HT-29 (cell line): ENCODE measurements at places on chromosomes 5 and 9.

DNA sequence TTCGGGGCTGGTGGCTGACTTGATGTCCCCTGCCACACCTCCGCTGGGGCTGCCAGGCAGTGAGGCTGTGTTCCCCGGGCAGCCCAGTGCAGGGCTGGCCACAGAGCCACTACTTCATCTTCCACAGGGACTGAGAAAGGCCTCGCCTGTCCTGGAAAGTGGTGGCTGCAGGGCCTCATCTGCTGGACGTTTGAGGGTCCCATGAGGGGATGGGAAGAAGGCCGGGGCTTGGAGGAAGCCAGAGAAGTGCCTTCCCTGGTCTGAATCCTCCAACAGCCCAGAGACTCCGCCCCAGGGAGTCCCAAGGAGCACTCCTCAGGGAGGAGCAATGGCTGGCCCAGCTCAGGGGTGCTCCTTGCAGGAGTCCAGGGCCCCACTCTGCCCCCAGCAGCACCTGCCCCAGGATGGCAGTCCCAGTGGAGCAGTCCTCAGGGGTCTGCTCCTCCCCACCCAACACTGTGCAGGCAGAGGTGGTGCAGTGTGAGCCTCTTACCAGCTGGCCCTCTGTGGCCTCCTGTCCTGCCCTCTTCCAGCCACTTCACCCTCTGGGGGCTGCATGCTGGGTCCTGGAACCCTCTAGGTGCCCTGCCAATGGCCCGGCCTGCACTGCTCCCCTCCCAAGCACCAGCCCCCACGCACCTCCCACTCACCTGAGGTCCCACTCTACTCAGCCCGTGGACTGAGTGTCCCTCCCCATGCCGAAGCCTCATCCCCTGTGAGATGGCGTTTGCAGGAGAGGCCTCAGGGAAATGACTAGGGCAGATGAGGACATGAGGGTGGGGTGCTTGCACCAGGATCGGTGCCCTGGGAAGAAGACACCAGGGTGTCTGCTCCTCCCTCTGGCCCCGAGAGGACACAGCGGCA is 47.3 kb upstream of the COL5A1 start:
- DNase-seq, result no peak

DNA sequence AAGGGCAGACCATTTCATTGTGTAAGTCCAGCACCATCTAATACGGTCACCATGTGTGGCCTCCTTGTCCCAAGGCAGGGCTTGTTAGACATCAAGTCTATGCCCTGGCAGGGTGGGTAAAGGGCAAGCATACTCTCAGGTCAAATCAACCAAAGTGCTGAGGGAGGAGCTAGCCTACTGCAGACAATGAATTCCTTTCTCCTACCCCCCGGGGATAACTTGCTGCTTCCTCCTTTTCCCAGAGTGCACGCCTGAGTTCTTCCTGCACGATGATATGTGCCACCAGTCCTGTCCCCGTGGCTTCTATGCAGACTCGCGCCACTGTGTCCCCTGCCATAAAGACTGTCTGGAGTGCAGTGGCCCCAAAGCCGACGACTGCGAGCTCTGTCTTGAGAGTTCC is 71.4 kb downstream of the RFK start:
- peak; percentile 12 for DNase-seq

DNA sequence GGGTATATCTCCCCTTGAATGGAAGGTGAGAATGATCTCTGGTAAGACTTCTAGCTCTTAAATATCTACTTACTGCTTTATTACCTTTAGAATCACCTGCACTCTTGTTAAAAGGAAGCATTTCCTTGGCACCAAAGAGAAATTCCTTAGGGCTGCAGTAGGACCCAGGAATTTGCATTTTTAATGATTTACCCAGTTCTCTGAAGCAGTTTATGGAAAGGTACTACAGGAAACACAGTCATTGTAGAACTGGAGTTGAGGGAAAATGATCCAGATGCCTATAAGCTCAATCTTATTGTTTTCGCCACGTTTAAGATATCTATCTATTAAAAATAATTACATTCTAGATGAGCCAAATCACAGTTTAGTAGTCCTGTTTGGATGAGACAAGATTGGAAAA is 9.5 kb upstream of the C9 start:
- DNase-seq, result peak; percentile 49

- no peak for DNase-seq
Measured at GRCh38 chr9:36116593-36116992, 19.9 kb upstream of the GLIPR2 start.

- DNase-seq, result no peak
Measured at GRCh38 chr5:158422653-158423515, 563.9 kb upstream of the CLINT1 start.

DNA sequence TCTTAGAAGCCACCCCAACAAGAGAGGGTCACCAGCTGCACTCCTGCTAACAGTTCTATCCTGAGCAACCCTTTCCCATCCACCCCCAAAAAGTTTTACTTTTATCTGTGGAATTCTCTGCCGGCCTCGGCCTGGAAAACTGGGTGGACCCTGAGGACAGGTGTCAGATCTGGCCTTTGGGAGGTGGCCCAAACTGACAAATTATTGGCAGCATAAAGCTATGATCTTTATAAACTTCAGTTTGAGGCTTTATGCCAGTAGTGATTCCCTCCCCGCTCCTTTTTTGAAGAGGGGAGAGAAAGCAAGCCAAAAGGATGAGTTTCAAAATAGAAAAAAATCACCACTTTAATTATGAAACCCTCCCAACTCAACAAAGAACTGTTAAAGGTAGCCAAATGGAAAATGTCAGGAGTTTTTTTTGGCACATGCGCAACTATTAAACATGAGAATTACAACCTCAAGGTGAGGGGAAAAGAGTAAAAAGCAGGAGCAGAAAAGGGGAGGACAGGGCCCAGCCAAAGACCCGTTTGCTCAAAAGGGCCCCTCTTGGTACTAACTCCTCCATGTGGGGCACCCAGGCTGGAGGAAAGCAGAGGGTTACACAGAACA is 49.4 kb downstream of the FBXW11 start:
- DNase-seq, result no peak

GRCh38 chr5:67887748-67888161 is 327.8 kb upstream of the PIK3R1 start:
- no peak for DNase-seq

GRCh38 chr9:11559001-11559776 is 946.4 kb upstream of the PTPRD start:
- DNase-seq, result no peak

DNA sequence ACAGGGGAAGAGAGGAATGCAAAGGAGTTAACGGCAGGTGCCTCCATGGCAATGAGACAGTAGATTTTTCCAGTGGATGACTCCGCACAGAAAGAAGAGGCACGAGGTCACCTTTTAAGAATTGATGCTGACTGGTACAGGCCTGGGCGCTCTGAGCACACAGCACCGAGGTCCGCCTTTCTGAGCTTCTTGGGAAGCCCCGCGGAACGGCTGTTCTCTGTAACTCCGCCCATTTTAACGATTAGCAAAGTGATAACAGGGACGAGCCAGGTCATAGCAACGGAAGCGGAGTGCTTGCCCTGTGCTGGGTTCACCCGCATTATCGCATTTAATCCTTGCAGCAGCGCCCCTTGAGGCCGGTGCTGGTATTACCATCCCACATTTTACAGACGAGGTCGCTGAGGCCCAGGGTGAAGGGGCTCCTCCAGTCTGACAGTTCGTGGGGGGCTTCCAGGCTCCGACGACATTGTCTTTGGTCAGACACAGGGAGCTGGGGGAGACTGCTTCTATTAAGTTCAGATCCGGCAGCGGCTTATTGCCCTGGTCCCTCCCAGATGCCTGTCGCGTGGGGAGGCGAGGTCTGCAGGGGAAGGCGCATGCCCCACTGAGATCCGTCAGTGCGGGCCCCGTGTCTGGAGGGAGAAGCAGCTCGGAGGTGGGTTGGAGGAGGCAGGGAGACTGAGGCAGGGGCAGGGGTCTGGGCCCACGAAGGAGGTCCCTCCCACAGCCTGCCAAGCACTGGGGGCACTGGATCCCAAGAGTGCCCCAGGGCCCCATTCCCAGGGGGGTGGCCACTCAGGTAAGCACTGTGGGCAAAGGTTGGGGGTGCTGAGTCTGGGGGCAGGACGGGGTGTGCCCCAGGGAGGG is 22.3 kb upstream of the HMCN2 start:
- peak; percentile 74 for DNase-seq

GRCh38 chr9:131590907-131591844 is 45.9 kb downstream of the PRRT1B start:
- DNase-seq, result peak; percentile 90

DNA sequence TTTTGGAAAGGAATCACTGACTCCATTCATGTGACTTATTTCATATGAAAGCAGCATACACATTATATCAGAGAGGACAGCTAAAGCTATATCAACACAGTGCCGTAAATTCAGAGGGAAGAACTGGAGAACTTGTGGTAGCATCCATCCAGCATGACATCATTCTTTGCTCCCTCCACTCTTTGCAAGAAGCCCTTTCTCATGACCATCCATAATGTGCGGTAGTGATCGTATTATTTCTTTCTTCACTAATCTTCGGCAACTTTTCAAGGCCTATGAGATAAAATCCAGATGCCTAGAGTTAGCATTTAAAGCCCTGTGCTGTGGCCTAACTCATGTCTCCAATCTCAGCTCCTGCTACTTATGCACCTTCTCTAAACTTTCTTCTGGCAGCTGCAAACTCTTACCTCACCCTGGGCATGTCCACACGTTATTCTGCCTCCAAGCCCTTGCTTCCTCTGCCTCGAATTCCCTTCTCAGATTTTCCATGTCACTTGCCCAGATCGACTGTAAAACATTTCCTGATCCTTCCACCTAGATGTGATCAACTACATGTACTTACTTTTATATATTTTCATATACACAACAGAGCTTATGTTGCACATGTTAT is 307.3 kb upstream of the SGCD start:
- DNase-seq, result no peak

DNA sequence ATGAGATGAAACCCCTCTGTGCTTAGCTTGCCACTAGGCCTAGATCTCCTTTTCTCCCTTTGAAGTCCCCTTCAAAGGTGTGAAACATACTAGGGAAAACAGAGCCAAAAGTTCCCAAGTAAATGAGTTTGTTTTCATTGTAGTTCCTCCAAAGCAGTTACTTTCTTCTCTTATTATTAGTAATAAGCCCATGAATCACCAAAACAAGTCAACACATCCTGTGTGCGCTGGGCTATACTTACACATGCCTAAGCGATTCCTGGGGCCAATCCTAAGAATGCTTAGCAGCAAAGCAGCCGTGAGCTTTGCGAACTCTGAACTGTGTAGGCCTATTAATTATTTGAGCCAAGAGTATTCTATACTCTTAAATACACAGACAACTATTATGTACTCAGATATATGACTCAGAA is 7.6 kb downstream of the ENC1 start:
- DNase-seq, result peak; percentile 77

GRCh38 chr9:114834386-114834785 is 28.5 kb upstream of the TNFSF15 start:
- no peak for DNase-seq

- no peak for DNase-seq
Measured at GRCh38 chr9:92146610-92147009, 31.4 kb upstream of the SPTLC1 start.

DNA sequence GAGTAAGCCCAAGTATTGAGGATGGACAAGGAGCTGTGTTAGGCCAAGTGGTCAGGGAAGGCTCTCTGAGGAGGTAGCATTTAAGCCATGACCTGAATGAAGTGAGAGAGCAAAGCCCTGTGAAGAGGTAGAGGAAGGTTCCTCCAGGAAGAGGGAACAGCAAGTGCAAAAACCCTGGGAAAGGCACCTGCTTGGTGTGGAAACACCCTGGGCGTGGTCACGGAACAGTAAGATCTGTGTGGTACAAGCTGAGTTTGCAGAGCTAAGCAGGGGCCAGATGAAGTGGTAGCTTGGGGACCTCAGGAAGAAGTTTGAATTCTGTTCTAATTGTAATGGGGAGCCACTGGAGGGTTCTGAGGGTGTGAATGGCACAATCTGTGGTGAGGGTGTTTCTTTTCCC is 310.2 kb downstream of the ARHGAP26 start:
- DNase-seq, result no peak

DNA sequence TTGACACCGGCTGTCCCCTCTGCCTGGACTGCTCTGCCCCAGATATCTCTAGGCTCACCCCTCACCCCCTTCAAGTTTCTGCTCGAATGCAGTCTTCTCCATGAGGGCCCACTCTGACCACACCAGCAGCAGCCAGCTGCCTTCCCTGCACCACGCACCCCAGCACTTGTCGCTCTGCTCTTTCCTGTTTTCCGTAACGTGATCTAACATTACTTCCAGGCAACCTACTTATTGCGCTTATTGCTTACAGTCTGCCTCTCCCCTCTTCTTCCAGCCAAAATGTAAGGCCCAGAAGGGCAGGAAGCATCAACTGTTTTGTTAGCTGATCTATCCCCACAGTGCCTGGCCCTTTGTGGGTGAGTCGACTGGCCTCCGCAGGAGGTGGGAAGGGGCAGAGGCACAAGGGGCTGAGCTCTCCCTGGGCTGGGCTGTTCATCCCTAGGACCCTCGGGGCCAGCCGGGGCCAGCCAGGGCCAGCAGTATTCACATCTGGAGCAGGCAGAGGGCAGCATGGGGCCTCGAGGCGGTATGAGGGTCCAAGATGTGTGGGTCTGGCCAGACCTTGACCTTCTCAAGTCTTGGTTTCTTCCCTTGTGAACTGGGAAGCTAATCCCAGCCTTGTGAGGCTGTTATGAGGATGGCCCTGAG is 11.6 kb upstream of the DBN1 start:
- no peak for DNase-seq

GRCh38 chr5:81786991-81787390 is 36.1 kb upstream of the SSBP2 start:
- no peak for DNase-seq

DNA sequence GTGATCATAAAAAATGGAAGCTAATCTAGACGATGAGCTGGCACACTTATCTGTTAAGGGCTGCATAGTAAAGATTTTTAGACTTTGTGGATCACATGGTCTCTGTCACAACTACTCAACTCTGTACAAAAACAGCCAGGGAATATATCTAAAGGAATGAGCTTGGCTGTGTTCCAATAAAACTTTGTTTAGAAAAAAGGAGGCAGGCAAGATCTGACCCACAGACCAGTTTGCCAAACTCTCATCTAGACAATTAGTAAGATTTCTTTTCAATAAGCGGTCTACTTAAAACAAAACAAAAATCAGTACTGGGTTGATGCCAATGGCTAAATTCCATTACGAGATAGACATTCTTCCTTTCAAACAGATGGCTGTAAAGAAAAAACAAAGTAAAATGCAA is 53.0 kb upstream of the RETREG1 start:
- DNase-seq, result no peak

DNA sequence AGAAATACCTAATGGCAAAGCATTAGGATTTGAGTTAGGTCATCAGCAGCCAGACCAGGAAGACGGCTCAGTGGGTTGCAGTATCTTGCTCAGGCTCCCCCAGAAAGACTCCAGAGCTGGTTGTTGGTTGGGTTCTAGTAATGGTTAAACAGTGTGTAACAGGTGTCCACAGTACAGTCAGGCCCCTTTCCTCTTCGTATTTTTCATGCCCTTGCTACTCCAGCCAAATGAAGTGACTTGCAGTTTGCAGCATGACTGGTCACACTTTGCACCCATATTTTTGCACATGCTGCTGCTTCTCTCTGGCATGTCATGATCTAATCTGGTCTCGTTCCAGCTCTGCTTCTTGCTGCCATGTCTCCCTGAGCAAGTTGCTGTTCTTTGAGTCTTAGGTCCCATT is 60.6 kb upstream of the TRPC7 start:
- DNase-seq, result no peak
